Cortex of kidney (tissue), 1 donor: ENCODE measurements at places on chromosomes 5 and 9.

DNA sequence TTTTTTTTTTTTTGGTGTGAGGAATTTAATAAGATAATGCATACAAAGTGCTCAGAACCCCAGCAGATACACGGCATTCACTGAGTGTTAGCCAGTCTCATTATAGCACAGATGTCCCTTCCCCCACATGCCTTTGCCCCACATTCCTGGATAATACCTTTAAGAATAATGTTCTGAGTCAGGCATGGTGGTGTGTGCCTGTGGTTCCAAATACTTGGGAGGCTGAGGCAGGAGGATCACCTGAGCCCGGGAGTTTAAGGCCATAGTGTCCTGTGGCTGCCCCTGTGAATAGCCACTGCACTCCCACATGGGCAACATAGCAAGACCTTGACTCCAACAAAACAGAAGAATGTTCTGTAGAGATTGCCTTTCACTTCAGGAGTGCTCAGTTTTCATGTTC, 24.2 kb upstream of the ANKRD18A start:
- no peak for DNase-seq

GRCh38 chr9:131449276-131449675, 53.4 kb upstream of the POMT1 start:
- DNase-seq = no peak

GRCh38 chr5:31954091-31954490, 220.0 kb downstream of the GOLPH3 start:
- no peak for DNase-seq

- no peak for DNase-seq
Measured at GRCh38 chr9:120331913-120332312, 248.1 kb downstream of the CDK5RAP2 start.

- DNase-seq = no peak
Measured at GRCh38 chr9:134325813-134326723, at the start of gene RXRA. Gene RXRA, plus strand, starts transcription at chr9:134326455. Its CDS starts 177 bp downstream, at chr9:134326632.

DNA sequence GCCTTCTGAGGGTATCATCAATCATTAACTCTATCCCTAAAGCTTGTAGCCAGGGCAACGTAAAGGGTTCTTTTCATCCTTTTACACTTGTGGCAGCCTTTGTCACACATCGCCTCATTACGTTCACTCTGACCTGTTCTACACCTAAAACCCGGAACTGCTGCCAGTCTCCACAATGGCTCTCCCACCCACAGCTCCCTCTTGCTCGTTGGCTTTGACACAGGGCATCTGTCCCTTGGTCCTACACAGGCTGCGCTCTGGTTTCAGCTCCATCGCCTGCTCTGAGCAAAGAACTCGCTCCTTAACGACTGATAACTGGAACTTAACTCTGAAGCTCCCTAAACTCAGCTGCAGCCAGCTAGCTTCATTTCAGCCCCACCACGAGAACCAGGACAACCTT, 112.8 kb upstream of the CTNND2 start:
- no peak for DNase-seq

- no peak for DNase-seq
Measured at GRCh38 chr5:34666392-34667080, 10.4 kb downstream of the RAI14 start.

GRCh38 chr5:35360671-35361070, 130.4 kb upstream of the PRLR start:
- no peak for DNase-seq
